Right ventricle myocardium superior (tissue), 1 donor: ENCODE measurements at places on chromosomes 4 and X. TPM values are rescaled to one million over a fixed set of nuclear protein-coding genes. Genes with fewer than 3 reads are reported as not detected.

The MAGEC3 gene
- not detected for total RNA-seq

The UFSP2 gene
- total RNA-seq, result 49.4 TPM

The MAGEA8 gene
- not detected for total RNA-seq

The TET2 gene
- 11.8 TPM for total RNA-seq

The MSANTD1 gene
- total RNA-seq, result 0.54 TPM

The GAGE1 gene
- not detected for total RNA-seq

The FAM47B gene
- total RNA-seq, result not detected

The COX7B2 gene
- total RNA-seq, result not detected

The CSAG2 gene
- total RNA-seq, result not detected

The GPR50 gene
- not detected for total RNA-seq

The ASMT gene
- not detected for total RNA-seq

The TASL gene
- 0.30 TPM for total RNA-seq

- no peak for DNase-seq
Observed at GRCh38 chr4:143391895-143392294, 55.2 kb downstream of the GAB1 start.

DNA sequence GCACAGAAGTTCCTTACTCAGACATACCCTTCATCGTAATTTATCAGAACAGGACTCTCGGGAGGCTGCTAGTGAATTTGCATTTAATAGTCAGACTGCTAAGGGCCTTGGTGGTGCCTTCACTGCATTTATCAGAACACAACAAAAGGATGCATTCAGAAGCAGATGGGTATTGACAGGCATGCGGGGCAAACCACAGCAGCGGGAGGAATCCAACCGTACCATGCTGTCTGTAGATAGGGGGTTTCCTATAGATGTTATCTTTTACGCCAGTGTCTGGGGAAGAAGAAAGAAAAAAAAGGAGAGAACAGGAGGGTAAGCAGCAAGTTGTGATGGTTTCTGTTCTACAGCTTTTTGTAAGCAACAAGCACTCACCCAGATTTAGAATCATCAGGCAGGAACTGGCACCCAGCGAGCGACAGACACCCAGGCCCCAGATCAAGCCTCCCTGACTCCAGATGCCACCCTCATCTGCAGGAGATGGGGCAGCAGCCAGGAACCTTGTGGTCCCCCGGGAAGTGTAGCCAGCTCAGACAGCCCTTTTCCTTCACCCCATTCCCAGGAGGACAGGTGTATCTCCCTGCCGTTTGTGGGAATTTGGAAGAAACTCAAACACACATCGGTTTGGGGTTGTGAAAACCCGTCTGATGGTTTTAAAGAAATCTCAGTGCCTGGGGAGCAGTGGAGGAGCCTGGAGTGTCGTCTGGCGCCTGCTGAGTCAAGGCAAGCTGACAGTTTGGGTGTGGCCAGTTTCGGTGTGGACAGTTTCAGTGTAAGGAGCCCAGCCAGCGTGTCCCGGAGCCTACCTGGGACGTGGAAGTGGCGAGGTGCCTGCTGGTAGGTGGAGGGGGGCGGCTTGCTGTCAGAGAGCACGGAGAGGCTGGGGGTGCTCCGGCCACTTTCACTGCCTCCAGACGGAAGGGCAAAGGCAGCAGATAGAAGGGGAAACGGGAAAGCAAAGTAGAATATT, 80.0 kb upstream of the AFAP1 start:
- DNase-seq, result no peak

DNA sequence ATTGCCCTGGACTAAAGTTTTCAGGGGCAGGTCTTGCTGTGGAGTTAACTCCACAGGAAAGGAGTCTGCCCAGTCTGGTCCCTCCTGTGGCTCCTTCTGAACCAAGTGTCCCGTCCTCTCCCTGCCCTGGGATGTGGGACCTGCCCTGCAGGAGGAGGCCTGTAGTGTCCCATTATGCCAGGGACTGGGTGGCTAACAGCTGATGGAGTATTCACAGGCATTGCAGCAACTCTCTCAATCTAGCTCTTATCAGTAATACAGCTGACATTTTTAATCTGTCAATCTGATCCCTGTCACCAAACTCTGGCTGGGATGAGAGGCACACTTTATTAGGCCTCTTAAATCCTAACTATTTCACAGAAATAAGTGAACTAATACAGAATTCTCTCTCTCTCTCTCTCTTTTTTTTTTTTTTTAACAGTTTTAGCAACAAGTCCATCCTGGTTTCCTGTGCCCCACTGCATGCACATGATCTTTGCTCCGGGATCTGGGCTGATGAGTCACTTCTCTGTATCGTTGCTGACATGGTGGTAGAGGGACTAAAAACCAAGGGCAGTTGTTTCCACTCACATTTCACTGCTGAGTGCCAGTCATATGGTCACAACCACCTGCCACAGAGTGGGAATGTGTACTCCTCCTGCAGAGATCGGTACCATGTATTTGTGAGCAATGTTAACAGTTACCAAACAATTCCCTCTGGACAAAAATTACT, 39.1 kb downstream of the HAND2 start:
- DNase-seq, result no peak

GRCh38 chr4:132642016-132642817, 506.9 kb upstream of the PCDH10 start:
- no peak for DNase-seq

GRCh38 chr4:147813109-147813773, 81.4 kb downstream of the ARHGAP10 start:
- no peak for DNase-seq

DNA sequence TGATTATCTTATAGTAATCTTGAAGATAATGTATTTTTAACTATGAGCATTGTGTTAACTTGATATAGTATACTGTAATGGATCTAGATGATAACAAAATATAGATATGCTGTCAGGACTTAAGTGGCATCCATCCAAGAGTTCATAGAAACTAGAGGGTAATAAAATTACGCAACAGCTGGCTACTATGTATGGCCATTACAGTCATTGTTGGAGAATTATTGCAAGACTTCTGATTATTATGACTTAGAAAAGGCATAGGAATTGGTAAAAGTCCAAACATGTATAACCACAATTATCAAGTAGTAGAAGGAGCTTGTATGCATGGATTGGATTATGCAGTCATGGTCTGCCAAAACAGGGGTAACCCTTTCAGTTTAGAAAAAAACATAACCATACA, 9.5 kb downstream of the OGT start:
- no peak for DNase-seq

DNA sequence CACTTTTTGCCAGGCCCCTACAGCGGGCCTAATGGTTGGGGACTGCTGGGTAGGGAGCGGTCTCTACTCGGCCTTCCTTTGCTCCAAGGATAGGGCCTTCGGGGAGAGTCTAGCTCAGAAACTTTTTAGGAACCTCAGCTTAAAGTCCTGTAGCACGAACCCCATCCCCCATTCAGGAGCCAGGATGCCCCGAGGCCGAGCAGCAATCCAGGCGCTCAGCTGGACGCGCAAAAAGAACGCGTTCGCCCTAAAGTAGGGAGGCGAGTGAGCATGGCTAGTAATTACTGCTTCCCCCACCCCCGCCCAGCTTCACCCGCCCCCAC, 9.7 kb downstream of the POU4F2 start:
- DNase-seq, result no peak

- no peak for DNase-seq
Observed at GRCh38 chr4:53103481-53103880, 241.4 kb downstream of the RASL11B start.

- no peak for DNase-seq
Observed at GRCh38 chrX:10016519-10017132, 49.5 kb downstream of the CLDN34 start.

DNA sequence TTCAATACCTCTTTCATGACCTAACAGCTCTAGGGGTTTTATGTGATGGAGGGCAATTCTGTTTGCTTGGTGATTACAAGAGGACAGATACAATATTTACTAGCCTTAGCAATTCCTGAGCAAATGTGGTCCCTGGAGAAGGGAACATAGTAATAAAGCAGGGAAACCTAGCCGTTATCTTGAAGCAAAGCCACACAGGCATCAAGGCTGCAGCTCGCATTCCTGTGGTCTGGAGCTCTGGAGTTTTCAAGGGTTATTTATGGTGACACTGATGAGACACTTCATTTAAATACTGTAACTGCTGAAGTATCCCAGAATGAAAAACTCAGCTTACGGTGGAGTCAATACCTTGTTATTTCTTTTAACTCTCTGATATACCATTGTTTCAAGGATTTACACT, 66.8 kb downstream of the AFF2 start:
- no peak for DNase-seq

DNA sequence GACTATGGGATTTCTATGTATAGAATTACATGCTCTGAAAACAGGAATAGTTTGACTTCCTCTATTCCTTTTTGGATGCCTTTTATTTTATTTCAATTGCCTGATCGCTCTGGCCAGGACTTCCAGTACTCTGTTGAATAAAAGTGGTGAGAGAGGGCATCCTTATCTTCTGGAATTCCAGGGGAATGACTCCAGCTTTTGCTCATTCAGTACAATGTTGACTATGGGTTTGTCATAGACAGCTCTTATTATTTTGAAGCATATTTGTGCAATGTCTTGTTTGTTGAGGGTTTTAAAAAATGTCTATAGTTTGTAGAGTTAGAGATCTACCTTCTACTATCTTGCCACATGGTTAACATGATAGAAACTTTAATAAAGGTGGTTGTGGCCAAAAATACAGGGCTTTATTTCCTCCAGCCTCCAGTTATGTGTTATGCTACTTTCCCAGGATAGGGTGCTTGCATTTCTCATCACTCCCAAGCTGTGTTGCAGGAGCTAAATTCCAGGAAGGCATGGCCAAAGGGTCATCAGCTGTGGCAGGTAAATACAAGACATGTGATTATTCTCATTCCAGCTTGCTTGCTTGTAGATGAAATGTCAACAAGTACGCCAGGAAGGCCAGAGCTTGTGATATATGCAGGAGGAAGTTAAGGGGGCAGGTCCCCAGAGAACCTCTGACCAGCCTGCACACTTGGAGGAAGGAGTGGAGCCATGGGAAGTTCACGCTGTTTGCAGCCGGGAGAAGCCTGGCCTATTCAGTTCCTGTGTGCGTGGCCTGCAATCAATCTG, 142.4 kb upstream of the CPXCR1 start:
- no peak for DNase-seq

- DNase-seq, result no peak
Observed at GRCh38 chr4:115126491-115126890, 13.1 kb upstream of the NDST4 start.

DNA sequence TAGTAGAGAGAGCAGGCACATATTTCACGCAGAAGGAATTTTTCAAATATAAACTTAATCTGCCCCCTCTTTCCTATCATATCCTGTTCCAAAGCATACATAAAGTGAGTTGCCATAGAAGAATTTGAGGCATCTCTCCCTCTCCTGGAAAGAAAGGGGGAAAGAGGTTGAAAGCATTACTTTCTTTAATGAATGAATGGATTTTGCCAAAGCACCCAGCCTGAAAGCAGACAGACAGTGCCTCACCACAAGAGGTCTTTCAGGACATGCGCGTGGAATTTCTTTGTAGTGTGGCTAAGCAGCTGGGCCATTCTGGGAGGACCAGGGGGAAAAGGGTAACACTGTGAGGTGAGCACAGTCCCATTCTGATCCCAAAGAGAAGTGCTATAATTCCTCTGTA, 651.4 kb downstream of the IQCM start:
- DNase-seq, result no peak

DNA sequence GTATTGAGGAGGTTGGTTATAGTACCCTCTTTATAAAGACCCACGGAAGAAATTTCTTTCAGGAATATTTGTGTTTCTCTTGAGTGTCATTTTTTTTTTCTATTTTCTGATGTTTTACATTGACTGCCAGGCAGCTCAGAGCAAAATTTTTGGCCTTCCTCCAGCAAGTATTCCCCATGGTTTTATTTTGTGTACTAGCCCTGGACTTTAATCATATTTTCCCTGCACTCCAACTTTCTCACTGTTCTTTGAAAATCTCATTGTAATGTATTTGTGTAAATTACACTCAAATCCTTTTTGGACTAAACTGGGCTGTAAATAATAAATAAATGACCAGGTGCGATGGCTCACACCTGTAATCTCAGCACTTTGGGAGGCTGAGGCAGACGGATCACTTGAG, 45.6 kb upstream of the USP46 start:
- DNase-seq, result no peak

GRCh38 chr4:7280926-7281690, 88.8 kb downstream of the SORCS2 start:
- DNase-seq, result no peak

DNA sequence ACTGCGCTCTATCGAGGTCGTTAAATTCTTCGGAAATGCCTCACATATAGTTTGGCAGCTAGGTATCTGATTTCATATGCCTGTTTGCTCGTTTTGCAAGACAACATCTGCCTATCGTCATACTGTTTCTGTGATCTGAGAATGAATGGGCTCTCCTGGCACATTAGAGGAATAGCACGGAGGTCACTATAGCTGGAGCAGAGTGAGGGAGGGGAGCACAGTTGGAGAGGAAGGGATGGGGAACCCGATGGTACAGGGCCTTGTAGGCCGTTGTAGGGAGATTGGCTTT, 552 bp downstream of the IKBKG start:
- no peak for DNase-seq

GRCh38 chr4:165711436-165711835, 161.6 kb upstream of the TLL1 start:
- no peak for DNase-seq

- no peak for DNase-seq
Observed at GRCh38 chrX:1027133-1027532, 185.3 kb downstream of the CRLF2 start.

GRCh38 chr4:173505924-173506518, 24.0 kb downstream of the HAND2 start:
- DNase-seq, result peak; percentile 83

- no peak for DNase-seq
Observed at GRCh38 chr4:143477487-143477886, 36.0 kb upstream of the SMARCA5 start.

GRCh38 chr4:147975933-147976928, 244.3 kb downstream of the ARHGAP10 start:
- no peak for DNase-seq

- no peak for DNase-seq
Observed at GRCh38 chr4:125551967-125552366, 237.2 kb downstream of the FAT4 start.

- no peak for DNase-seq
Observed at GRCh38 chr4:154707877-154708276, 35.9 kb upstream of the LRAT start.

DNA sequence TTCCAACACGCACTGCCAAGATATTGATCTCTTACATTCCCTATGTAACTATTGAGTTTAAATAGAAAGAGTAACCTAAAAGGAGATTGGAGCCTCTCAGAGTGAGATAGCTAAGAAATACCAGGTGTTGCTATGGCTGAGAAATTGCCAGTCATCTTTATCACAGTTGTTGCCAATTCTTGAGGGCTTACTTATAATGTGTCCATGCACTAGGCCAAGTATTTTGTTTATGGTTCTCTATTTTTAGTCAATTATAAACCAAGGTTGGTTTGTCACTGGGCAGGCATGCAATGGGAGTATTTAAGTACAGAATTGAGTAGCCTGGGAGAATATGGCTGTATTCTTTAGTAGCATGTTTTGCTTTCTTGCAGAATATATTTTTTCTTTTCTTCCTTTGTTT, 201.6 kb downstream of the TEX13A start:
- no peak for DNase-seq

DNA sequence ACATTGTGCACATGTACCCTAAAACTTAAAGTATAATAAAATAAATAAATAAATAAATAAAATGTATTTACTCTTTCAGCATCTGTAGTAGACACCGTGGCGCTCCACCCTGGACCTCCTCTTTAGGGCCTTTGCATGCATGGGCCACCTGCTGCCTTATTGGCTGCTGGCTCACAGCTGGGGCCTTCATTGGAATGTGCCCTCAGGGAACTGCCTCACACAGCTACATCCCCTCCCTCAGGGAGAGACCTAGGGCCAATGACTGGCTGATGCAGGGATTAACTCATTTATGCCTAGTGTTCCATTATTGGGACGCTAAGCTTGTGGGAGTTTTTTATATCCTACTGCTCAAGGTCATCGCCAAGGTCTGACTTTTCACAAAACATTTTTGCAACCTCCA, 302.9 kb upstream of the FTHL17 start:
- no peak for DNase-seq
